ENCODE measurements at places on chromosomes 5 and 9.

DNA sequence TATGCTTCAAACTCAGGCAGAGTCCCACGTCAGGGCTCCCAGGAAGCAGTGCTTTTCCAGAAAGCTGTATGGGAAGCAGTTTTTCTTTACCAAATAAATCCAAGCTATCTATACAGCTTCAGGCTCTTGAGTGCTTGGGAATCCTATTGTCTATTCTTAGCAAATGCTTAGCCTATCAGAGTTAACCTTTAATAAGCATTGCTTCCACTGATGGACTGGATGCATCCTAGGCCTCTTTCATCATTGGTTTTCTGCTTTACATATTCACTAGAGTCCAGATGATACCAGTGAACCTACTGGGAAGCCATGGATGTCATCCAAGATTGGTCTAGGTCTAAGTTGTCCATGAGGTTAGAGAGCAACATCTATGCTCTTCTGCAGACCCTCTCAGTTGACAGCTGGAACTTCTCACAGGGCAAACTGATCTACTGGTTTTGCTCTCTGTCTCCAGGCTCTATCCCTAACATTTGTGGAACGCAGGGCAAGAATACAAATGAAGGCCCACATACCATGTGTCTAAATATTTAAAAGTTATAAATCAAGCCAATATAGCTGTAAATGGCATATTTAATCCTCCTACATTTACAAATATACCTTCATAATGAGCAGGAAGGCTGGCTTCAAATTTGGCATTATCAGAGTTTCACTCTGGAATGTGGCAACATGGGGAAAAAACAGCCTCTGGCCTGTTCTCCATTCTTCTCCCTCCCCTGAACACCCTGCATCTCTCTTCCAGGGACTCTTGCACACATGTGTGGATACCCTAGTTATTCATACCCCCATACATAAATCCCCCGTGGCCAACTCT lies 49.8 kb upstream of the PLPP1 start:
- DNase-seq = no peak

- no peak for DNase-seq
Observed at GRCh38 chr5:151033217-151033934, 13.0 kb downstream of the GPX3 start.

DNA sequence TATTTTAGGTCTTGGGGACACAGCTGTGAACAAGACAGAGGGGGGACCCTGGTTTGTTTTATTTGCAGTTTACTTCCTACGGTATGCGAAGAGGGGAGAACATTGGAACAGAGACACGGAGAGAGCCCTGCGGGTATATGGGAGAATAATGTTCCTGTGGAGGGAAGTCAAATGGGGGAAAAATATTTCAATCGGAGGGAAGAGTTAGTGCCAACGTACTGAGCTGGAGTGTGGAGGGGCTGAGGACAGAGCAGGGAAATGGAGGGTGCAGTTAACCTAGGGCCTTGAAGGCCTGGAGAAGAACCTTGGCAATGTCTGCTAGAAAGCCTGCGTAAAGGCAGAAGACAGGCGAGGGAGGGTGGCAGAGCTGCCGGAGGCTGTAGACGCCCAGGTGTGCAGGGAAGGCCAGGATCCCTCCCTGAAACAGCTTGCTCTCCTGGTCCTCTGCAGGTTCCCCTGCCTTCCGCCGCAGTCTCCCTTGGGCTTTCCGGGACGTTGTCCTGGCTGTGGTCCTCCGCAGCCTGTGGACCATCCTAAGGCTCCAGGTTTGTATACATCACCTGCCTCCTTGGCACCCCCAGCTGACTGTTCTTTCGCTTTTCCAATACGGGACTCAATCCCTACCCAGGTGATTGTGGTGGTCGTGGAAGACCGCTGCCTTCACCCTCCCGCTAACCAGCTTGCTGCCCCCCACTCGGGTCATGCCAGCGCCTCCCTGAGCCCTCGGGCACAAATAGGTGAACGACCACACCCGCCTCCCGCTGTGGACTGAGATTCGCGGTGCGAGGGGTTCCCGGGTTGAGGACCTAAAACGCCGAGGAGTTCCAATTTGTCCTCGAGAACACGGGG lies 1.9 kb upstream of the RACK1 start:
- DNase-seq = no peak

- DNase-seq = no peak
Observed at GRCh38 chr9:130982636-130983358, 26.2 kb upstream of the LAMC3 start.

DNA sequence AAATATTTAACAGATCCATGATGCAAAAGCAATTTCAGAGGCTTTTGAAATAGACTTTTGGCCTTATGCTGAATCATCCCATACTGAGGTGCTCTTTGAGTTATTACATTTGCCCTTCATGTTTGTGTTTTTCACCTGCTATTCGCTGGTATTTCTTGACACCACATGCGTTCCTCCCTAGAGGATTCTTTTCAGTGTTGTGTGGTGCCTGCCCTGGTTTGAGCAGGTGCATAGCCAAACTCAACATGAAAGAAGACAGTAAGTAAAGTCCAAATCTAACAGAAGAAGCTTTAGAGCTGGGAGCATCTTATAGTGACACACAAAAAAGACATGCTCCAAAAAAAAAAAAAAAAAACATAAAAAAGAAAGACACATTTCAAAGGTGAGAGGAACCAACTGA lies 796.3 kb downstream of the SEMA5A start:
- no peak for DNase-seq

DNA sequence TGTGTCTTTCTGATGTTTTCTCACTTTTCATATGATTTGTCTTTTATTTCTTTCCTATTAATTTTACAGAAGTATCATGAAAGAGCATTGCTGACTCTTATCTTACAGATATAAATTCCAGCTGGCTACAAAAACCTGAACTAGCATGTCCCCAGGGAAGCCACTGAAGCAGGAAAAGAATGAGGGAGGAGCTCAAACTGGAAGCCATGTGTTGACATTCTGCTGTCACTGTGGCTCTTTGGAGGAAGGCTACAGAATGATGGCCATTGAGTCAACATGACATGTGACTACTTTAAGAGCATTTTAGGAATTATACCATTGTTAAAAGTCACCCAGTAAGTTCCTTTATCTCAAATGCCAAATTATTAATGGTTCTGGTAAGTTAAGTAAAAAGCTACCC lies 638.3 kb upstream of the DMAC1 start:
- DNase-seq = no peak

DNA sequence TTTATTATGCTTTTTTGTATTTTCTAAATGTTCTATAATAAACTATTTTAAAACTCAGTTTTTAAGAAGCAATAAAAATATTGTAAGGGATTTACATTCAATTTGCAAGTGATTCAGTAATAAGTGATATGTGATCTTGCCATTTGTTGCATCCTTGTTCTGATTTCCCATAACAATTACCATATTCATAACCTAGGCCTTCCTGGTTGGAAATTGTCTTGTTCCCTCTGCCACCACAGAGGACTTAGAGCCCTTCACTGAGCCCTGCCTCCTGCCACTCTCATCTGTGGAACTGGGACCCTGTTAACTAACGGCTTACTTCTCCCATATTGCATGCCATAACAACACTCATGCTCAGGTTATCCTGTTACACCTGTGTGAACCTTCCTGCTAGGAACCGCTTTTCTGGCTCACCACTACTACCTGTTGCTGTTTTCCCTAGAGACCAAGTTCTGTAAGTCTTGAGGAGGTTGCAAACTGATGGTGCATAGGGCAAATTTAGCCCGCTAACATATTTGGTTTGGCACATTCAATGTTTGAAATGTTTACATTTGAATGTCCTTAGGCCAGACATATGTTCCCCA lies 32.9 kb upstream of the DTWD2 start:
- no peak for DNase-seq

DNA sequence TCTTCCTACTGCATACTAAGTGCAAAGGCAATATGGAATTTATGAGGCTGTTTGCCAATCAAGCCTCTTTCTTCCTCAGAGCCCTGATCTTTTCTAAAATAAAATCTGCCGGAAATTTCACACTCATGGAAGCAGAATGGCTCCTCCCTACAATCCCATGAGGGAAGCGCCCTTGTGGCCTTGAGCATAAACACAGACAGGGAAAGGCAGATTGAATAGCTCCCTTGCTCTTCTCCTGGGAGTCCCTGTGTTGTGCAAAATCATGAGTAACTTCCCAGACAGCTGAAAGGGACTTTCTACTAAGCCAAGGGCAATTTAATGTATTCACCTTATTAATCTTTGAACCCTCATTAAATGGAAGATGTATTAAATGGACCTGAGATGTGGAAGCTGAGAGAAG lies 226.1 kb upstream of the PIK3R1 start:
- DNase-seq = no peak

GRCh38 chr9:589723-590122 lies 251.8 kb upstream of the DMRT1 start:
- no peak for DNase-seq

- DNase-seq = no peak
Observed at GRCh38 chr9:124954255-124954654, 13.4 kb upstream of the GOLGA1 start.

GRCh38 chr5:92980491-92980890 lies 600.5 kb downstream of the NR2F1-AS1 start:
- no peak for DNase-seq

DNA sequence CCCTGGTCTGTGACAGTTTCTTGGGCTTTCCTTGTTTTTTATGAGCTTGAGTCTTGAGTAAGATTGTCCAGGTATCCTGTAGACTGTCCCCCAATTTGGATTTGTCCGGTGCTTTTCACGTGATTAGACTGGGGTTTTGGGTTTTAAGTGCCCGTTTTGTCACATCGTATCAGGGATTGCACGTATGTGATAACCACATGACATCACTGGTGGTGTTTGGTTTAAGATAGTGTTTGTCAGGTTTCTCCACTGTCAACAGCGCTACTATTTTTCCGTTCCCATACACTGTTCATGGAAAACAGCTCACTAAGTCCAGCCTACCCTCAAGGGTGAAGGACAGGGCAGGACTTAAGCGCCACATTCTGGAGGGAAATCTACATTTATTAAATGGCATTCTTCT lies 39.7 kb downstream of the LMNB1 start:
- no peak for DNase-seq

GRCh38 chr9:131698618-131698985 lies 41.3 kb downstream of the RAPGEF1 start:
- DNase-seq = no peak

- no peak for DNase-seq
Observed at GRCh38 chr9:77370064-77370463, 192.7 kb downstream of the VPS13A start.

DNA sequence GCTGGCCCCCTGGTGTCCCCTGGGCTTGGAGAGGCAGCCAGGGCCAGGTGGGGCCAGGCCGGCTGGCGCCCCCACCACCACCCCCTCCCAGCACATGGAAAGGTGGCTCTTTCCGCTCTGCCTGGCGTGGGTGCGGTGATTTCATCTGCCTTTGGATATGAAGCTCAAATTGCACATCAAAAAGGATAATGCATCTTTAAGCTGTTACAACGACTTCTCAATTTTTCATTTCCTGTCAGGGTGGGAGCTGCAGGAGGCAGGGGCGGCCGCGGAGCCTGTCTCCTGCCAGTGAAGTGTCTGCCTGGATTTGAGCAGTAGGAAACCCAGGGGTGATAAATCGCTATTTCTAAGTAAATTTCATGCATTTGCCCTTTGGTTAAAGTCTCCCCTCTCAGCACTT lies 169.2 kb upstream of the MVB12B start:
- DNase-seq = no peak

DNA sequence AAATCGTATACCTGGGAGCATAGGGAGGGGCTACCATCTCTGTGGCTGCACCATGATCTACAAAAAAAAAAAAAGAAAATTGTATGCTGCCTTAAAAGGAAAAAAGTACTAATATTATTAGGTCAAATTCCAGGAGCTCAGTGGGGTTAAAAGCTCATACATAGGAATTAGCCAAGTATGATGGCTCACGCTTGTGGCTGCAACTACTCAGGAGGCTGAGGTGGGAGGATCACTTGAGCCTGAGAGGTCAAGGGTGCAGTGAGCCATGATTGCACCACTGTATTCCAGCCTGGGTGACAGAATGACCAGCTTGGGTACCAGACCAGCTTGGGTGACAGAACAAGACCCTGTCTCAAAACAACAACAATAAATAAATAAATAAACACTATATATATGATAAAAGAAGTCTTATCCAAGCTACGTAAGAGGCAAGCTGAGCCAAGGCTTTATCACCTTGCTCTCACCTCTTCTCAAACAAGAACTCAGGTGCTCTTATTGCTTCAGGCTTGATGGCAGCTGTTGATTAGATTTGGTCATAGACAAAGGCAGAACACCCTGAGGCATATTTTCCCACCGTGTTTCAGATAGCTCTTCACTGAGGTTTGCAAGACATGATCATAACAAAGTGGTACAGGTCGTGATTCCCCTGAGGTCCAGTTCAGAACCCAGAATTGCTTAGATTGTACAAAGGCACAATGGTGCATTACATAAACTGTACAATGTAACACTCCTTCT lies 3.3 kb upstream of the FBXW11 start:
- no peak for DNase-seq

DNA sequence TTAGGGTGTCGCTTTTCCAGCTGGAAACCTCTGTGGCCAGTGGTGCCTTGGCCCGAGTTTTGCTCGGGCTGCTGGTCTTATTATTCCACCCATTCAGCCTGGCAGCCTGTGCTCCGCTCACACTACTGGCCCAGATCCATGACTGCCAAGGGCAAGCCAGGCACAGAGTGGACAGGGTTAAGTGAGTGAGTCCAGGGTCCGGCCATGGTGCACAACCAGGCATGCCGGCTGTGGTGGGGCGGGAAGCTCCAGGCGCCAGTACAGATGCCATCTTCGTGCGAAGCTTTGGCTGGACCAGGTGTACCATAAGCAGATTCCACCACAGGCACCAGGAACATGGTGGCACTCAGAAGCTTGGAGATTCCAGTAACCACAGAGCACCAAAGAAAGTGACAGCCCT lies 580.2 kb upstream of the FAM174A start:
- no peak for DNase-seq

Measured in cerebellar nuclear complex (tissue), 1 donor.